ENCODE measurements at places on chromosomes 3 and 15. TPM values are rescaled to one million over a fixed set of nuclear protein-coding genes. Genes with fewer than 3 reads are reported as not detected.

DNA sequence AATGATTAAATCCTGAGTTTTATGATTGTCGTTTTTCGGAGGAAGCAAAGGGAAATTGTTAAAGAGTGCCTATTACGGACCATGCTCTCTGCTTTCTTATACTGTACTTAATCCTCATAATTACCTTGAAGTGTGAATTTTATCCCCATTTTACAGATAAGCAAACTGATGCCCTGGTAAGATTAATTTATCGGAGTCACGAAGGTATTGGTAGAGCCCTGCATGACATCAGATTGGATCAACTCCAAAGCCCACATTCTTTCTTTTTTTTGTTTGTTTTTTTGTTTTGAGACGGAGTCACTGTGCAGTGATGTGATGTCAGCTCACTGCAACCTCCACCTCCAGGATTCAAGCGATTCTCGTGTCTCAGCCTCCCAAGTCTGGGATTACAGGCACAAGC lies 1.6 kb upstream of the GNB4 start:
- no peak for DNase-seq

- DNase-seq, result no peak
These were observed 154.9 kb downstream of the GREM1 start for GRCh38 chr15:32872621-32873283.

GRCh38 chr3:176590722-176591121 lies 606.6 kb downstream of the TBL1XR1 start:
- no peak for DNase-seq

GRCh38 chr15:68444336-68444735 lies 12.4 kb upstream of the ITGA11 start:
- DNase-seq, result no peak

GRCh38 chr3:133083395-133083794 lies 45.2 kb downstream of the TMEM108 start:
- no peak for DNase-seq

DNA sequence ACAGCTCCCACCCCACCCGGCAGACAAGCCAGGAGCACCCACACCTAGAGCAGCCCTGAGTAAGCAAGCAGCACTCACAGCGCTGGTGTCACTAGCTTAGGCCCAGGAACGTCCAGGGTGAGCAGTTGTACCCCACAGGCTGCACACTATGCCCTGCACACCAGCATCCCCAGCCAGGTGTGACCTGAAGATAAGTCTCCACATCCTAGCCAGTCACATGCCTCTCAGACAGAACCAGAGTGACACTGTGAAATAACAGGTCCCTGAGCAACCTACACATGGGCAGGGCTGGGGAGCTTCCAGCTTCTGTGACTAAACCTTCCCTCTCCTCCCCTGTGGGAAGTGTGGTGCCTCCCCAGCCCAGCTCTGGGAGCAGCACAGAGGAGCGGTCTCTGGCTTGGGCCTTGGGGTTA lies 253.6 kb downstream of the UACA start:
- DNase-seq, result no peak

GRCh38 chr15:68699881-68700454 lies 120.7 kb downstream of the ANP32A start:
- DNase-seq, result no peak

DNA sequence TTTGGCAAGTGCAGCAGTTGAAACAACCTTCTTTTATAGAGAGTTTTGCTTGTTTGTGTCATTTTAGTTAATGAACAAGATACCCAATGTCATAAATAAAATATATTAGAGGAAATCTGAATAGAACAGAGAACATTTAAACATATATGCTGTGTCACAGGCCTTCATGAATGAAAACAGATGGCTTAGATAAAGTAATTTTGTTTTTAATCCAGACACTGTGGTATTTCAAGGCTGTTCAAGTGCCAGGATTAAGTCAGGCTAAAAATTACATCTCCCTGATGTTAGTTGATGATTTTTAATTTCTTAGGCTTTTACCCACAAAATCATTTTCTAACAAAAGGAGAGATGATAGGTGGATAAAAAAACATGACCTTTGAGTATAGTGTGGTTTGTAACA lies 4.9 kb upstream of the ACKR4 start:
- no peak for DNase-seq

DNA sequence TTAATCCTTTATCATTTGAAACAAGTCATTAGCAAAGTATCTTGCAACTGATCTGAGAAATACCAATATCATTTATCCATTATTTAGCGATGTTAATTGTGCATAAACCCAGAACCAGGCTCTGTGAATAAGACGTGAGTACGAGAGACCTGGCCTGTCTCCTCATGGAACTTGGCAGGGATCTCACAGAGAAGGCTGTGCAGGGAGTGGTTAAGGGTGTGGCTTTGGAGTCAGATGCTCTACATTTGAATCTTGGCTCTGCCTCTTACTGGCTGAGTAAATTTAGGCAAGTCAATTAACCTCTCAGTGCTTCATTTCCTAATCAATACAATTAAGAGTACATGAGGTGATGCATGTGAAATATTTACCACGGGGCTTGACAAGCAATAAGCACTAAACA lies 39.9 kb upstream of the TBL1XR1 start:
- DNase-seq, result no peak

DNA sequence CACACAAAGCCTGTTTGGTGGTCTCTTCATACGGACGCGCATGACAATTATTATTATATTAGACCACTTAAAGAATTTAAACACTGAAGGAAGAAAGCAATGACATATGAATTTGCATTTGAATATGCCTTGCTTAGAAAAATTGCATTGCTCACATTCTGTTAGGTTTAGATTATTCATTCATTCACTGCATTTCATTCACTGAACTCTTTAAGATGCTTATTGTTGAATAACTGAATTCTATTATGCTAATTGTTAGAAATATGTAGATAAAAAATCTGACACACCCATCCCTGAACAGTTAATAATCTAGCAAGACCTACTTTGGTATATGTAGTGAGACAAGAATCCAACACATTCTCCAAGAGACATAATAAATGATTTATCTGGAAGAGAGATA lies 94.4 kb upstream of the PEX5L start:
- DNase-seq, result no peak

- DNase-seq, result no peak
These were observed 47.2 kb upstream of the KY start for GRCh38 chr3:134697830-134698689.

DNA sequence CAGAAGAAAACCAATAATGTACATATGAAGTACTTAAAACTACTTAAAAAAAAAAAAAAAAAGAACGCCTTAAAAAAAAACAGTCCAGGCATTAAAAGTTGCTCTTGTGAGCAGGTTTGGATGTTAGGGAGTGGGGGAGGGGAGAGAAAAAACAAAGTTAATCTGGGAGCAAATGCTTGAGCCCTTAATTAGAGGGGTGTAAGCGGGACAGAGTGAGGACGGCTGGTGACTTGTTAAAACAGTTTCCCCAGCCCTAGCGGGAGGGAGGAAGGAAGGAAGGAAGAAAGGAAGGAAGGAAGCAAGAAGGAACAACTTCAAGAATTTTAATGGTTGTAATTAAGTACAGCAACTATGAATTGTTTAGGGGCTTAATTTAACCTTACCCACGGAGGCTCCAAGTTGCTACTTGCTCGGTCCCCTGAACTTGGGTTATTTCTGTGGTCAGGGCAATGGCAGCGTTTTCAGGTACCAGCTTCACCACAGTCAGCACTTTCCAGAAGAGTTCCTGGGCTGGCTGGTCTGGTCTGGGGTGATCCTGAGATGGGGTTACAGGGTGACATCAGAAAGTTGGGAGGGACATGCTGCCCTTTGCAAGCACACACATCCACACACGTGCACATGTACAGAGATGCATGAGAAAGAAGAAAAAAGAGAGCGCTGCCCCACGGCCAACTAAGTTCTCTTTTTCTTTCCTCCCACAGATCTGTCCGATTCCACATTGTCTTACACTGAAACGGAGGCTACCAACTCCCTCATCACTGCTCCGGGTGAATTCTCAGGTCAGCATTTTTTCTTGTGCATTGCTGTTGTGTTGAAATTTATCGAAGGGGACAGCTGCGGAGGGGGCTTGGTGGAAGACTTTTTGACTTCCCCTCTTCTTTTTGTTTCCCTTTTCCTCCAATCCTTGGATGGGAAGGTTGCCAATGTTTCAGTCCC lies 14.0 kb downstream of the SMAD6 start:
- no peak for DNase-seq

DNA sequence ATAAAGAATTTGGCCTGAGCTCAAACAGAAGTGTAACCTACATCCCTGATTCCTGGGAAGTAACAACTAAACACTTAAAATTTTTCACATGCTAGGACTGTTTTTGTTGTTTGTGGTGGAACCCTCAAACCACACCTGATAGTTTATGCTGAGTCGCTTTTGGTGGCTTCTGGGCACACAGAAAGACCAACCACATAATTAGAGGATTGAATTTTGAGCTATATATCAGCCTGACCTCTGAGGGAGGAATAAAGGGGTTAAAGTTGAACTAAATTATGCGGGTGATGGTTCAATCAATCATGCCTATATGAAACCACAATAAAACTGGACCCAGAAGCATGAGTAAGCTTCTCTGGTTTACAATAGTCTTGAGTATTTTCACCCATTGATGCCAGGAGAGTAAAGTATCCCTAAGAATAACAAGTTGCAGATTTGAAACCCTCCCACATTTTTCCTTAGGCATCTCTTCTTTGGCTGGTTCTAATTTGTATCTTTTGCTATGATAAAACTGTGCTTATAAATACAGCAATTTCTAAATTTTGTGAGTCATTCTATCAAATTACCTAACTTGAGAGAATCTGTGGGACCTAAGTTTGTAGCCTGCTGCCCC lies 1304.5 kb upstream of the GBE1 start:
- no peak for DNase-seq

DNA sequence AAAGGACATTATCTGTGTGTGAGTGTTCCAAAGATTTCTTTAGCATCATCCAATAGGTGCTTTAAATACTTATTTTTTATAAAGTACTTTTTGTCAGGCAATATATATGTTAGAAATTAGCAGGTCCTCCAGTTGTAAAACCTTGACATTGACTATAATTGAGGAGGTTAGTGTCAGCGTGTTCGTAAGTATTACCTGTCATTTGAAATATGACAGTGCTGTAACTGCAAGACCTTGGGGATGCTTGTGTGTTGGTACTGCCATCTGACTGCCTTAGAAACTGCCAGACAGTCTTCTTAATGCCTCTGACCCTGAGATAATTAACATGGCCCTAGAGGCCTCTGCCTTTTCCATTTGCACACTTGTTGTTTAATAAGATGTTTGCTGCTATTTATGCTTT lies 170.7 kb downstream of the NAALADL2 start:
- no peak for DNase-seq

DNA sequence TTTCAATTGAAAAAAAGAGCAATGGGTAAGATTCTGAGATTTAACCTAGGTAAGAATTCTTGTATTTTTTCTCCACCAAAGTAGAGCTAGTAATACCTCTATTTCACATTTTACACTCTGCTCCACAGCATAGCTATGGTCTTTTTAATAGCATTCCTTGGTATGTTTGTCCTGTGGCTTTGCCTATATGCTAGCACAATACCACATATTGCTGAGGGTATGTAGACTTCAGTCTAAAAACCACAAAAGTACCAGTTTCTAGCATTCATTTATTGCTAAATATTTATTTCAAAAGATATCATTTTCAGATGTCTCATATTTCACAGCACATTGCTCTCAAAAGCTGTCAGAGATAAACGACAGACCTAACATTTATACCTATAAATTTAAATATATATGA lies 18.2 kb upstream of the EOGT start:
- DNase-seq, result no peak

GRCh38 chr15:60557191-60557618 lies 78.3 kb upstream of the ICE2 start:
- no peak for DNase-seq

- DNase-seq, result no peak
These were observed 24.1 kb downstream of the CACNA1D start for GRCh38 chr3:53518495-53518981.

- DNase-seq, result no peak
These were observed 128.4 kb upstream of the HACD2 start for GRCh38 chr3:123713211-123713610.

DNA sequence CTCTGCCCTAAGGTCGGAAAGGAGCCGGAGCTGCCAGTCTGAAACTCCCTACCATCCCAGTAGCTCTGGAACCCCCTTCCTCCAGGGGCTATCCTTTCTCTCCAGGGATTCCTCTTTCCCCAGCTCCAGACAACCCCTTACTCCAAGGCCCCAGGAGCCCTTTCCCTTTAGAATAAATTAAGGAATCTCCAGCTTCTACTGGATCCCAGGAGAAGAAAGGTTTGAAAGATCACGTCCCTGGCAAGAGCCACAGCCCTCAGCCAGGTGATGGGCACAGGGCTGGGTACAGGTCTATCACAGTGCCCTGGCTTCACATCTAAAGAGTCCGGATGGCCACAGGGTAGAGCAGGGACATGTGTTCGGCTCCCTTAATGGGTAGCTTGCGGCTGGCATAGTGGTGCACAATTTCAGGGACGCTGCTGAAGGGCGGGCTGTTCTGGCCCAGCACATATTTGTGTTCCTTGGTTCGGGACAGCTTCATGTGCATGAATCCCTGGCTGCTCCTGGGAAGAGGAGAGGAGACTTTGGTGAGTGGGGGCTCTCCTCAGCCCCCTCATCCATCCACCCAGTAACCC lies 20.0 kb downstream of the SHF start:
- no peak for DNase-seq

GRCh38 chr3:151058740-151059139 lies 26.7 kb upstream of the MED12L start:
- DNase-seq, result no peak

- DNase-seq, result no peak
These were observed 218.4 kb downstream of the ABHD5 start for GRCh38 chr3:43909149-43909548.

GRCh38 chr3:106228271-106228670 lies 359.5 kb upstream of the CBLB start:
- no peak for DNase-seq

- DNase-seq, result no peak
These were observed 33.8 kb upstream of the EPHB1 start for GRCh38 chr3:134761213-134761612.

DNA sequence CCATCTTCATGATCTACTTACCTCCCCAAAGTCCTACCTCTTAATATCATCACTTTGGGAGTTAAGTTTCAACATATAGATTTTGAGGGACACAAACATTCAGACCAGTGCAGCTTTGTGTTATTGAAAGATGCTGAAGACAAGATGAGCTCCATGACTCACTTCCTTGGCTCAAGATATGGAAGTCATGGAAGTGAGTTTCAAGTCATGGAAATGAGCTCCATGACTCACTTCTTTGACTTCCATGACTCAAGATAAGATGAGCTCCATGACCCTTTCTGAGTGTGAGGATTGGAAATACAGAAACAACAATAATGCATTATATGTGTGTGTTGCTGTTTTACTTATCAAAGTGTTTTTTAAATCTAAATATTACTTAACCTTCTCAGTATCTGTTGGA lies 170.2 kb upstream of the TPRG1 start:
- peak; percentile 29 for DNase-seq

DNA sequence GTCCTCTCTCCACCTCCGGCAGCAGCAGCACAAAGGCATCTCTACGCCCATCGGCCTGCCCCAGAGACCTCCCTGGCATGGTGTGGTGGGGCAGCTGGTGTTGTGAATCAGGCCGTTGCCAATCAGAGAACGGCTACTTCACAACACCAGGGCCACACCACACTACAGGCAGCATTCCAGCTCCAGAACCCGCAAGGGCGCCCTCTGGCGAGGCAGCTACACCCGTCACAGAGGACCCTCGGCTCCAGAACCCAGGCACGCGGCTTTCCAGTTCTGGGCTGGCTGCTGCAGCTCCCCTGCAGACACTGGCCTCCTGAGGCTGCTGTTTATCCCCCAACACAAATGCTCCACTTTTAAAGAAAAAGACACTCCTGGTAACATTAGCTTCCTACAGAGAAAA lies 127.5 kb upstream of the TOPAZ1 start:
- no peak for DNase-seq

The EIF1B gene
- polyA plus RNA-seq, result 38.9 TPM

The RARB gene
- 10.1 TPM for polyA plus RNA-seq

The GRK7 gene
- polyA plus RNA-seq, result not detected

The TNFAIP8L3 gene
- 0.04 TPM for polyA plus RNA-seq

Data from BJ (cell line).